NCI-H1694 (cell line): ENCODE measurements at places on chromosomes 5 and 9.

- DNase-seq: no peak
Measured at GRCh38 chr5:175001876-175002645, 277.7 kb downstream of the MSX2 start.

DNA sequence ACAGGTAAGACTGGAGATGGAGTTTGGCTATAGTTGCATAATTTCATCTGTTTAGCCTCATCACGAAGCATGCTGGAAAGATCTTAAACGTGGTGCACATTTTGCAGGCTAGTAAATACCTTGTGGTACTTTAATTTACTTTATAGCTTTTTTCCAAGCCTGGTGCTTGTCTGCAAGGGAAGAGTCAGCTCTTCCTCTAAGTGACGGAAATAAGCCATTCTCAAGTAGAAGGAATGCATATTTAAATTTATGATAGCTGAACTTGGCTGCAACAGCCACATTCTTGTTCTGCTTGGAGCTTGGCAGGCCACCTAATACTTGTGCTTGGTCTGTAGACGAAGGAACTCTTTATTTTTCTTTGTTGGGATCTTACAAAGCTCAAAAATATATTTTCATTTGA, 188.0 kb upstream of the PIK3R1 start:
- DNase-seq: no peak

DNA sequence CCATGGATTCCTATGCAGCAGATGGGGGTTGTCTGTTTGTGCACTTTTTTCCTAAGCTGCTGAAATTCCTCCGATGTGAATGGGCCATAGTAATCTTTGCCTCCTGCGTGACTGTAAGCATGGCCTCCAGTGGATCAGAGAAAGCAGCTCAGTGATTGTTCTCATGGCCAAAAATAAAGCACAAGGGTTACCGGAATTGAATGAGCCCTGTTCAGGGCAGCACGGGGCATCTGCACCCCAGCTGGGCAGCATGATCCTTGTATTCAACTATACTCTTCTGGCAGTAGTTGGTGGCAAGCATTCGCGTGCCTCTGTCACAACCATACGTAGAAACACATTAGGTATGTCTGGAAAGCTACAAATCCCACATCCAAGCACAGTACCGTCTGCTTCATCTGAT, 193.9 kb downstream of the RORB start:
- no peak for DNase-seq

DNA sequence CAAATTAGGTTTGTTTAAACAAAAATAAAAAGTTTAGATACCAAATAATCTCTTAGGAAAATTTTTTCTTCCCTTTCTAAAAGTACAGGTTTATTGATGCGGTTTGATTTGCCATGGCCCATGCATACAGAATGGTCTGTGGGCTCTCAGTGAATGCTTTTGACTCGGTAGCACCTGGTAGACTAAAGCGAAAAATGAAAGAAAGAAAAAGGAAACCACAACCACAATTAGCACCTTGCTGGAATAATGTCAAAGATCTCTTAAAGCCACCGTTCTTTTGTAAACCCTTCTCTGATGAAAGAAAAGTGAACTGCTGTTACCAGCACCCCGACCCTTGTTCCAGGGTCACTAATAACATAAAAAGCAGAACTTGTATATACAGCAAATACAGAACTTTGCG, 157.9 kb downstream of the NFIB start:
- no peak for DNase-seq

- no peak for DNase-seq
Measured at GRCh38 chr5:178366998-178367735, 134.6 kb upstream of the PHYKPL start.

- no peak for DNase-seq
Measured at GRCh38 chr9:118651511-118651910, 717.7 kb downstream of the BRINP1 start.

GRCh38 chr5:115641948-115642347, 16.1 kb upstream of the TMED7 start:
- no peak for DNase-seq

GRCh38 chr9:105425816-105426433, 21.9 kb upstream of the FSD1L start:
- DNase-seq: no peak

GRCh38 chr5:163633926-163634460, 128.6 kb downstream of the MAT2B start:
- DNase-seq: peak; percentile 46

DNA sequence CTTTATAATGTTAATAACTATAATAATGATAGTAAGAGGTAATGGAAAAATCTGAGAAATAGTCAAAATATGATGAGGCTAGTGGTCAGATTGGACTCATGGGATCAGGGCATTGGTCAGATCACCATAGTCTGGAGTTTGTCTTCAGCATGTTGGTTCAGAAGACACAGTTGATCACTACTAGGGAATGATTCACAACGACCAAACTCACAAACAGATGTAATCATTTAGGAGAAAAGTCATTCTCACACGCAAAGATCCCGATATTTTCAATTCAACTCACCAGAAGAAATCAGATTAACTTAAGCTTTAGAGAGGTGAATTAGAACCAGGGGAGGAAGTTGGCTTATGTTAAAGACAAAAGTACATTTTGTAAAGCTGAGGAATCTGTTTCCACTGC, 131.8 kb downstream of the LURAP1L start:
- DNase-seq: no peak

DNA sequence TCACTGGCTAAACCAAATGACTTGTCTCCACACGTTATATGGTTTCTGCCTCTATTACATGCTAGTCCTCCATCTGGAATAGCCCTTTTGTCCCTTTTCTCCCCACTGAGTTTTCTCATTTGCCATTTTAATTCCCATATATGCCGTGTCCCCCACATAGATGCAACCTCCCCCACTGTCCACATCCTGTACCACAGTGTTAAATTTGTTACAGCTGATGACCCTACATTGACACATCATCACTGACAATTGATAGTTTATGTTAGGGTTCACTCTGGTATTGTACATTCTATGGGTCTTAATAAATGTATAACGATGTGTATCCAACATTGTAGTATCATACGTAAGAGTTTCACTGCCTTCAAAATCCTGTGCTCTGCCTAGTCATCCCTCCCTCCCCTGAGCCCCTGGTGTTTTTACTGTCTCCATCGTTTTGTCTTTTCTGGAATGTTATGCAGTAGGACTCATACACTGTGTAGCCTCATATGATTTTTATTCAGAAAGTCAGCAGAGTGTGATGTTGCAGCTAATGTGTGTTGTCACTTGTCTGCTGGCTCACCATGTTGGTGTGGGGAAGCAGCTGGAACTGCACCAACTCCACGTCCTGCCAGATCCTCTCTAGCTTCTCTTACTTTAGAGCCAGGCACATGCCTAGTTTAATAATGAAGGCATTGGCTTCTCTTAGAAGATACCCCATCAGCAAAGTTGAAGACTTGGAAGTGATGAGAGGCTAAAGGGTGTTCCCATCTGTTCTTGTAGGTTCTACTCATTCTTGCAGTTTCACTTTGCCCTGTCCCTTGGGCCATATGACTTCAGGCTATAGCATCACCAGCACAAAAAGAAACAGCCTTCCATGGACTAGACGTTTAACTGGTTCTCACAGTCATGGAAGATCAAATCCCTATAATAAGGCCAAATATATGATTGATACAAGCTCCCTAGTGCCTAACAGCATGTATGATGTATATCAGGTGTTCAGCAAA, 30.2 kb downstream of the LRRC70 start:
- no peak for DNase-seq

DNA sequence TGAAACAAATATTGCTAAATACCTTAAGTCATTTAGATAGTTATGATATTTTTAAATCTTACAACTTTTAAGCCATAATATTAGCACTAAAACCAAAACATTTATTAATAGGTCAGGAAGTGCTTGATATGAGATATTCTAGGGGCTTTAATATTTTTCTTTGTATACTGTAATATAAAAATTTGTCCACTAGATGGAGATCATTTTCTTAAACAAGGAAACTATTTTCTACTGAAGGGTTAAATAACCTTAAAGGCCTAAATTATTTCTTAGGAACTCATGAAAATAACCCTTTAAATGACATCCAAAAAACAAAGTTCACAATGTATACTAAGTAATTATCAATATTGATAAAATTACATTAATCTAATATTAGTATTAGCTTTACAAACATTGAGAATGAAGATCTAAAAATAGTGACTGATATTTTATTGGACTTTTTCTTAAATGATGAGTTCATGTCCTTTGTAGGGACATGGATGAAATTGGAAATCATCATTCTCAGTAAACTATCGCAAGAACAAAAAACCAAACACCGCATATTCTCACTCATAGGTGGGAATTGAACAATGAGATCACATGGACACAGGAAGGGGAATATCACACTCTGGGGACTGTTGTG, 635.7 kb downstream of the RAB3C start:
- no peak for DNase-seq

DNA sequence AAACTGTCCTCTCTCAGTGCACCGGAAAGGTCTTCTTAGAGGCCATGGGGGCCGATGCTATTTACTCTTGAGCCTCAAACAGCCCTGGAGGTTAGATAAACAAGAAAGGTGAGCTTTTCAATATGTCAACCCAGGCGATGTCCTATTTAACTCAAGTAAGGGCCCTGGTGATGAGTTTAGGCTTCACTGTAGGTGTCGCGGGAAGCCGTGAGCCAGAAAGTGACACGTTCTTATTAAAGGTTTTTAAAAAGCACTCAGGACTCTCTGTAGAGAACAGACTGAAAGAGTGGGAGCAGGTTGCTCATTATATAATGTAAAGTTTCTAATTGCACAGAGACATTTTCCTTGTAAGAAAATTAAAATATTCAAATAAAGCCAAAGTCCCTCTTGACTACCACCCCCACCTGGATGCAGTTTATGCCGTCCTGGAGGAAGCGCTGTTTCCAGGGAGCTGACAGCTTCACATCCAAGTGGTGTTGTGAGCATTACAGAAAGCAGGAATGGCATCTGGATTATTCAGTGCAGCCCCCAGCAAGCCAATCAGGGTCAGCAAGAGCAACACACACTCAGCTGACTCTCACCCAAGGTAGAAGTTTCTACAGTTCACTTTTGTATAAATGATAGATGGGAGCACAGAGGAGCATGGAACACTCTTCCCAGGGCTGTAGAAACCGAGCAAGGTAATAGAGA, 280.3 kb downstream of the DRD1 start:
- no peak for DNase-seq

DNA sequence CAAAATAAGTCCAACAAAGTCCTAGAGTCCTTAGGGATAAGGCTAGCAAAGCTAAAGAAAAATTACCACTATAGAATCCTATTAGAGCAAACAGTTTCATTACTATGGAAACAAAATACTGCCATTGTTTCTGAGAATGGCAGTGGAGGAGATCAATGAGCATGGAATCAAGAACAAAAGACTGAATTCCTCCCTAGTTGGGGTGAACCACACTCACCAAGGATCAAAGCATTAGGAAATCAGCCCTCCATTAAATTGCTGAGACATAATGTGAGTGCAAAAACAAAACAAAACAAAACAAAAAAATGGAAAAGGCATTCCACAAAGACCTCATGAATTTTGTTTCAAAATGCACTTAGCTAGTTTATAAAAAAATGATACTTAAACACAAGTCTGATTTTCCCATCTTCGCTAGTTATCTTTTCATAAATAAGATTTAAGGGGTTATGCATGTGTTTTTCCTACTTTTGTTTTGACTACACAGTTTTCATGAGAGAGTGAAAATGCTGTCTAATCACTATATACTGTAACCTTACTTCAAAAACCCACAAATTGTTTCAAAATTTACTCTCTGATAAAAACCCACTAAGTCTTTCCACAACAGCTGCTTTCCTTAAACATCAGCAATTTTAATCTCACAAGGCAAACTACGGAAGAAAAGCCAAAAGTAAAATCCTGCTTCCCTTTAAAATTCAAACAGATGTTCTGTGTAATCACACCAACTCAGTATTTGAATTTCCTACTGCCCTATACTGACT, 9.7 kb downstream of the SERINC5 start:
- DNase-seq: no peak

DNA sequence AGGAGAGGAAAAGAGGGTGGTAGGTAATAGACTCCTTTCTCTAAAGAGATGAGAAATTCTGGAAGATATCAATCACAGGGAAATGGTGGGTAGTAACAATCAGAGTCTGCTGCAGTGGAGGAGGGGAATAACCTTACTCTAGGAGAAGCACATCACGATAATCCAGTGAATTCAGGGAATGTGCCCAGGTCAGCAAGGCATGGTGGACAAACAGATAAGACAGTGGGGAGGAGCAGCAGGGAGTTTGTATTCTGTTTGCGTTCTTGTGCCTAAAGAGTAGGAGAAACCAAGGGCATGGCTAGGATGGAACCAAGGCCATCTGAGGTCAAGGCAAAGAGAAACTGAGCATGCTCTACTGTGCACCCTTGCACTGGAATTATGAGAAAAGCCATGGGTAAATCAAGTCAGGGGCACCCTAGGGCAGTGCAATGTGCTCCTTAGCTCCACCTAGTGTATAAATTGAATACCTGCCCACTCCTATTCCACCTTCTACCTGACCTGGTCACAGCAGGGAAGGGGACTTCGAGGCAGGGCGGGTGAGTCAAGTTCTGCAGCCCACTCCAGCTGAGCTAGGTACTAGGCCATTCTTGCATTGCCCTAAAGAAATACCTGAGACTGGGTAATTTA, 31.6 kb downstream of the RETREG1 start:
- no peak for DNase-seq

- no peak for DNase-seq
Measured at GRCh38 chr5:88515881-88516819, 247.5 kb upstream of the TMEM161B start.

DNA sequence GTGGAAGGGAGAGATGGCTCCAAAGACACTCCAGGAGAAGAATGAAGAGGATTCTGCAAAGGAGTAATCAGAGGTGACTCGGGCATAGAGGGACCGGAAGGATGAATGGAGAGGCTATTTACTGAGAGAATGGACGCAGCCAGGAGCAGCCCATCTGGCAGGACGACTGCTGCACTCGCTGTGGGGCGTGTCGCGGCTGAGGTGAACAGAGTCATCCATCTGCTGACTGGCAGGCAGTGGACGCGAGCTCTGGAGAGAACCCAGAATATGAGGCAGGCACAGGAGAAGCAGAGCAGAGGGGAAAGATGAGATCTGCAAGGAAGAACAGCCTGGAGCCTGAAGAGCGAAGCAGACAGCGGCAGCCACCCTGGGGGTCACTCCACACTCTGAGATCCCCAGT, 16.4 kb downstream of the FGF1 start:
- DNase-seq: peak; percentile 39

DNA sequence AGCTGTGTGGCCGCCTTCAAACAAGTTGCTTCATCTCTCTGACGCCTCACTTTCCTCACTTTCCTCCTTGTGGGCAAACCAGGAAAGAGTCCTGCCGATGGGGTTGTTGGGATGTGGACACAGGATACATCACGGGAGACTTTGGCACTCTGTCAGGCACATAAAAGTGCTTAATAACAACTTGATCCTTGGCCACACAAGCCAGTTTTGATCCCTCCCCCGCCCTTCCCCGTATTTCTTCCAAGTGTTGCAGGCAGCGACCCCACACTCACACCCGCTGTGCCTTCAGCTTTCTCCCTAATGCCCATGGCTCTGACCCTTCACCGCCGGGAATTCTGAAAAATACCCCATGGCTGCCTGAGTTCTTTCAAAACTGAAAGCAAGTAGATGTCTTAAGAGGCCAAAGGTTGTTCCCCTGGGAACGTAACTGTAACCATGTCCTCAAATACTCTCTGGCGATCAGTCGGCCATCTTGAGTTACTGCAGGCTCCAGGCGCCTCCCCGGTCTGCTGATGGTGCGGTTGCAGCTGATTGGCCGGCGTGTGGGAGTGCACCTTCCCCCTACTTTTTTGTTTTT, 59.8 kb downstream of the ARHGEF37 start:
- no peak for DNase-seq

GRCh38 chr5:54360089-54360488, 49.7 kb upstream of the ARL15 start:
- no peak for DNase-seq

GRCh38 chr9:4933177-4933576, 51.9 kb upstream of the JAK2 start:
- DNase-seq: no peak

- DNase-seq: no peak
Measured at GRCh38 chr5:310941-311434, 10.5 kb upstream of the AHRR start.
